ENCODE measurements at places on chromosomes 12 and 14.

DNA sequence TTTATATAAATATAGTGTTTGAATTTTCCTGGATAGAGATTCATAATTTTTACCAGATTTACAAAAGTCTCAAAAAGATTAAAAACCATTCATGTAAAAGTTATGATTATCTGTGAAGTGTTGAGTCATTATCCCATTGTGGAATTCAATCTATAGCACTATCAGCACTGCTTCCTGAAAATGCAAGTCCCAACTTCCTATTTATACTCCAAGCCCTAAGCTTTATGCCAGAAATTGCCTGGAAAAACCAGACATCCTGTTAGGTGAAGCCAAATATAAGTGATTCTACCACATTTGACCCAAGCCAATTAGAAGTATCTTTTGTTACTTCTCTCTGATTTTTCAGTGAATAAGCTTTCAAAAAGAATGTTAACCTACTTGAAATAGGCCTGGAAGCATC is 129.1 kb downstream of the GPR135 start:
- no peak for DNase-seq

DNA sequence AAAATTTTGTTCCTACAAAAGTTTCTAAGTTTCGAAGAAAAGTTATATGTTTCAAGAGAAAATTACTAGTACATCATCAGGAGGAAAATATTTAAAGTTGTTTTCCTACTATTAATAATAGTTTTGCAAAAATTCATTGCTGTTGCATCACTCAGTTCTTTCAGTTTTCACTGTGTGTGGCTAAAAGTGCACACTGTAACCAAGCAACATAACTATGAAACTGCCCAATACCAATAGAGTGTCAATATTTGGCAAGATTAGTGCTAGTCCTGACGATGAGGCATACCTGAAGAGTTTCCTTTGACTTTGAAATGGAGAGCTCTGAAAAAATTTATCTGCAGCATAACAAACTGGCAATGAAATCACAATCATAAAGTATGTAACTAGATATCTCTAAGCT is 194.3 kb downstream of the CPNE8 start:
- DNase-seq = no peak

GRCh38 chr12:51442324-51442723 is 17.7 kb downstream of the SLC4A8 start:
- DNase-seq = no peak

- no peak for DNase-seq
These were observed 282.9 kb downstream of the RGS6 start for GRCh38 chr14:72215080-72215479.

DNA sequence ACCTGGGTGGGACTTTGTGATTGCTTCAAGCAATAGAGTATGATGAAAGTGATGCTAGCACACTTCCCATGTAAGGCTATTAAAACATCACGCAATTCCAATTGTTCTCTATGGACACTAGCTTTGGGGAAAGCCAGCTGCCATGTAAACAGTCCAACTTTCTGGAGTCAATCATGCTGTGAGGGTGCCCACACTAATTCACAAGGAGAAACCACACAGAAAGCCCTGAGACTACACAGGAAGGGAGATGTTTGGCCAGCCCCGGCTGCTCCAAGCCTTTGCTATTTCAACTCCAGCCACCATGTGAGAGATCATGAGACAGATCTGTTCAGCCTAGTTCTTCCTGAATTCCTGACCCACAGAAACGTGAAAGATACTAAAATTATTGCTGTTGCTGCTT is 96.3 kb downstream of the ST8SIA1 start:
- no peak for DNase-seq

DNA sequence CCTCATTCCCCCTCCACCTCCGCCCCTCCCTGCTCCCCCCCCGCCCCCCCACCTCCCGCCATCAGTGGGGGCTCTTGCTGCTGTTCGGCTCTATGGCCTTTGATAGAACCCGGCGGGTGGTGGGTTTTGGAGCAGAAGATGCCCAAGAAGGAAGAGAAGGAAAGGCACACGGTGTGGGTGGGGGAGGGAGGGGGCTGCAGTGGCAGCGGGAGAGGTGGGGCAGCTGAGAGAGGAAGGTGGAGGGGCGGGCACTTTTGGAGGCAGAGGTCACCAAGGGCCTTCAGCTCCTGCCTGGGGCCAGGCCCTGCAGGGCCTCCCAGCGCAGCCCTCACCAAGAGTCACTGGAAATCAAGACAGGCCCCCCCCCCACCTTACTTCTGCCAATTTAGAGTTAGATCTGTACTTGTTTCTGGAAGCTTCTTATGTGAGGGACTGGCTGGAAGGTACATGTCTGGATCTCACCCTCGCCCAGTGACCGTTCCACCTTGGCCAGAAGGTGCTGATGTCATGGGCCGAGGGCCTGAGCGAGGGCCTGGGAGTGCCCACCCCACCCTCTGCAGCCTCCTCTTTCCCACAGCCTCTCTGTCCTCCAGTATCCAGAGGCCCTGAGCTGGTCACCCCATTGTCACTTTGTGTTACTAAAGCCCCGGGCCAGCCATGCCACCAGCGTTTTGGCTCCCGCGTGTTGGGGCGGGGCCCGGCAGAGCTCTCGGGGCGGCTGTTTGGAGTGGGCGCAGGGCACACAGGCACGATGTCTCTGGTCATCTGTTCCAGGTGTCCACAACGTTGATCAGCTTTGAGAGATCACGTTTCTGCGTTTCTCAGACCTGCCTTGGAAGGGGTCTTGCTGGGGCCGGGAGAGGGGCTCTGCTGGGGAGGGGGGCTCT is 153.9 kb downstream of the KIF26A start:
- DNase-seq = no peak

DNA sequence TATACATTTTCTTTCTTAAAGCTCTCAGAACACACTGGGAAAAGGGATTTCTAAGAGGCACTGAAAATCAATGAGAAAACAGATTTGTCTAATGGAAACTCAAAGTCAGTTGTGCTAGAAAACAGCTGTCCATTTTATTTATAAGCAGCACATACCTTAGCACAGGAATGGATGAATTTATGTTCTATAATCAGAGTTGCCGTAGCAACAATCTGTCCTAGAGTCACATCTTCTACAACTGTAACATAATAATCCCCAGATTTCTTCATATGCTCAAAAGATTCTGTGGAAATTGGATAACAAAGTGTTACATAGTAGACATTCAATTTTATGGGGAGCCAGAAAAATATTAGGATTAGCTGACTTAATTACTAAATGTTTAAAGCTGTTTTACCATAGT is 9.8 kb downstream of the GNPNAT1 start:
- no peak for DNase-seq

DNA sequence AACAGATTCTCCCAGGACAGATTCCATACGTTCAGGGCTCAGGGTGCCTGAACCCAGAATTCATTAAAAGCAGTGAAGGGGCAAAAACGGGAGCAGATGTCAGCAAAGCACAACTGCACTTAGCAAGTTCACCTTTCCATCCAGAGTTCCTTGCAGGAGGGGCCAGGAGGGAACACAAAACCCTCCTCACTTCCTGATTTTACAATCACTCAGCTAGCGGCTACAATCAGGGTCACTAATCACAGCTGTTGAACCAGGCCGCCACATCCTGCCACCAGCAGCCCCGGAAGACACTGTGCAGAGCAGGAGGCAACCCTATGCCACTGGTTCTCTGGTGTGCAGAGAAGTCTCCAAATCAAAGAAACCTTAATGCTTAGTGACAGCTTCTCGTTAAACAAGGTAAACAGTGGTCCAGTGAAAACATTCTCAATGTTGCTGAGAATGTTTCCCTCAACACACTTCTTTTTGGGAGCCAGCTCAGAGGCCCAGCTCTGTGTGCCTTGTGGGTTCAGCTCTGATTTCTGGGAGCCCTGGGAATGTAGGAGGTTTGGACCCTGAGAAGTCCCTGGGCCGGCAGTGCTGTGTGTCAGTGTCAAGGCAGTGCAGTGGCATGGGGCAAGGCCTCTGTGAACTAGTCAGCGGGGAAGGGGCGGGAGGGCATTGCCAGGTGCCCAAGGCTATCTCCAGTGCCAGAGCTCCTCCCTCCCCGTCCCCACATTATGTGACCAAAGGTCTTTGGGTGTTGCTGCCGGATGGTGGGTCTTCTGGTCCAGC is 54.5 kb downstream of the VCPKMT start:
- peak; percentile 54 for DNase-seq
